ENCODE measurements at places on chromosomes 12 and 14.

DNA sequence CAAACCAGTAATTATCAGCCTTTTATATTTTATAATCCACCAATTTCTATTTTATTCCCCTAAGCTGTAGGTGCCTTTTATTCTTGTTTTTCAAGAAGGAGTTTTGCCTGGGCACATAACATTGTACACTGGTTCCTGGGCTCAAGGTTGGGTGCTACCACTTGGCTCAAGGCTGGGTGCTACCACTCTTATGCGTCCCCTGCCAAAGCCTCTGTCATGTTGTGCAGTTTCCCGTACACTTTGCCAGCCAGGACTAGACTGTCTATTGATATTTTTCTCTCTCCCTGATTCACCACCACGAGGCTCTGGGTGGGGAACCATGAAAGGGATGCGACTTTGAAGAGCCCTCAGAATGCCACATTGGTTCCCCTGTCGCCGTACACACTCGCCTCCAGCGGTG lies 52.5 kb upstream of the VASH1 start:
- DNase-seq: no peak

DNA sequence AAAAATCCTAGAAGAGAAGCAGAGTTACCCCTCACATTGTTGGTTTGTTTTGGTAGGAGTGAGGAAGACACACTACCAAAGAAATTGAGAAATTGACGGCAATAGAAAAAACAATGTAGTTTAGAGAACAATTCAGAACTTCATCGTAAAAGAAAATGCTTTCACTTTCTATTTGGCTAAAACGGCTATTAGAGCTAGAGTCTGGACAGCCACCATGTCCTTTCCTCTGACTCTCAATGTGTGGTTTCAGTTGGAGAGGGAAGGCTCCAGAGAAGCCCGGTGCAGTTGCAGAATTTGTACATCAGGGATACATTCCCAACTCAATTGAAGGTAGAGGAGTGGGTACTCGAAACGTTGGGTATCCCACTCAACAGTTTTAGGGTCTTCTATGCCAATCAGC lies 535.3 kb downstream of the GALC start:
- peak; percentile 5 for DNase-seq

- no peak for DNase-seq
Observed at GRCh38 chr14:39090548-39091111, 12.4 kb downstream of the SEC23A start.

DNA sequence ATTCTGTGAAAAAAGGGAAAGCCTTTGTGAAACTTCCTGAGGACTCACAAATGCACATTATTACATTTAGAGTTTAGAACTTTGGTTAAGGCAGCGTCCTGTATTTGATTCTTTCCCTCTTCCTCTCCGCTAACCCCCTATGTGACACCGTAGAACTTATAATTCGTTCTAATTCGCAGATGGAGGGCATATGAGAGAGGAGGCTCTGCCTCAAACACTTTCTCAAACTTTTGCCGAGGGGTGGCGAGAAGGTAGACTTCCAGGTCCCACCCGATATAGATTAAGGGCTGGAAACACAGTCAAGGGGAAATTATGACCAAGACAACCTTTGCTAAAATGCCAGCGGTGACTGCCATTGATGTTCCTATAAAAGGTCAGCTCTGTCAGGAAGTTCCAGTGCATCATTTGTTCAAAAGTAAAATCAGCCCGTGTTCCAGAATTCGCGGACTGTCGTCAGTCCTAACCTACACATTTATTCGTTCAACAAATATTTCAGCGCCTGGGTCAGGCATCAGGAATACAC lies 904 bp upstream of the PAPOLA start:
- DNase-seq: no peak

- no peak for DNase-seq
Observed at GRCh38 chr14:62409626-62410300, 635.5 kb downstream of the KCNH5 start.

DNA sequence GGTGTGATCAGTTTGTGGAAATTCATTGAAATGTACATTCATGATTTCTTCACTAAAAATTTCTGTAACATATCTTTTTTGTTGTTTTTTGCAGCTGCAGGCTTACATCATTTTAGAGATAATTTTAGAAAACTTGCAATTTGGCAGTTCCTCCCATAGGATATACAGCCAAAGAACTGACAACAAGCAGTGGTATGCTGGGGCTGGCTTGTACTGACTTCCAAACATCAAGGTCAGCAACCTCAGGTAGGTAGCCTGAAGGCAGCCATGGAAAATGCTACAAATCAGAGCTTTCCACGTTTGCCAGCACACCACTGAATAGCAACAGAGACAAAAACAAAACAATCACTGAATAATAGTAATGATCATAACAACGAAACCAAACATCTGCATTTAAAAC lies 21.2 kb downstream of the TRIM9 start:
- DNase-seq: no peak

DNA sequence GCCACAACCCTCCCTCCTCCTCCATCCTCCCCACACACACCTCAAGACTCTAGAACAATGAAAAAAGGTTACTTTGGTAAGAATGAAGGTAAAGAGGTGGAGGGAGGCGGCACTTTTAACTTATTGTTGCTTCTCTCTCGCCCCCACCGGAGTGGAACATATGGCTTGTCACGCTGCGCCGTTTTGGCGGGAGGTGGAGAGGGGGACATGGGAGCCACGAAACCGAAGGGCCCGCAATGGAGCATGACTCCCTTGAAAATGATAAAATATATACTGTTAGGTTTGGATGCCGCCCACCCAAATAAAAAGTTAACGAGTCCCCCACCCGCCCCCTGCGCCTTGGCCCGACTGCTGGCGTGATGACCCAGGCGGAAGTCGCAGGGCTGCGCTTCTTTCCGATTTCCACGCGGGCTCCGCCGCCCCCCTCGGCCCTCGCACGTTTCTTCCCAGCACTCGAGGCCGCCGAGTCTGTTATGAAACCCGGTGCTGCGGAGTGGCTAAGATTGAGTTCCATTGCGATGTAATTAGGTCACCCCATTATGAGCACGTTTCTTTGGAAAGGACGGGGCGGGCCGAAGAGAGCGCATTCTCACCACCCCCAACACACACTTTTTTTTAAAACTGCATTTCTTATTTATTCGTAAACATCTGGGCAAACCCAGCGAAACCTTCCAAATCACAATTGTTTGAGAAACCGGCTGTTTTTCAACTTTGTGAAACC lies 1.4 kb upstream of the ZFP36L1 start:
- peak; percentile 89 for DNase-seq

- no peak for DNase-seq
Observed at GRCh38 chr14:66487164-66487563, 993 bp downstream of the CCDC196 start.

DNA sequence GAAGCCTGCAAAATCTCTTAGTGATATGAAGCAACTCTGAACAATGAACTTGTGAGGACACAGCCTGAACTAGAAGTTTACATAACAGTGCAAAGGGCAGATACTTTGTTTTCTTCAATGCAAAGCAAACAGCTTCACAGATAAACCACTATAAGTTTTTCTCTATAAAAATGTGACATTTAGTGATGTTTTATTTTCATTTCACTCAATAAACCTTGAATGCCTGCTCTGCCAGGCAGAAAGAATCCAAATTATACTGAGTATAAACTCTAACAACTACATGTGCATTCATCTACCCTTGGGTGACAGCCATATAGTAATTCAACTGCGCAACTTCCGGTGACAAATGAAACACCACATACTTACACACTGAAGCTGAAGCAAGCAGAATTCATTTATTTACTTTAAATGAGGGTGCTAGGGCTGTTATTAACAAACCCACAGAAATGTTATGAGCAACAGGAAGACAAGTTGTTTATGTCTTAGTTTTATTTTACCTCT lies 10.3 kb downstream of the DCP1B start:
- DNase-seq: no peak

- no peak for DNase-seq
Observed at GRCh38 chr12:95694136-95694535, 96.4 kb downstream of the NTN4 start.

- no peak for DNase-seq
Observed at GRCh38 chr14:86321151-86321550, 791.2 kb downstream of the FLRT2 start.

DNA sequence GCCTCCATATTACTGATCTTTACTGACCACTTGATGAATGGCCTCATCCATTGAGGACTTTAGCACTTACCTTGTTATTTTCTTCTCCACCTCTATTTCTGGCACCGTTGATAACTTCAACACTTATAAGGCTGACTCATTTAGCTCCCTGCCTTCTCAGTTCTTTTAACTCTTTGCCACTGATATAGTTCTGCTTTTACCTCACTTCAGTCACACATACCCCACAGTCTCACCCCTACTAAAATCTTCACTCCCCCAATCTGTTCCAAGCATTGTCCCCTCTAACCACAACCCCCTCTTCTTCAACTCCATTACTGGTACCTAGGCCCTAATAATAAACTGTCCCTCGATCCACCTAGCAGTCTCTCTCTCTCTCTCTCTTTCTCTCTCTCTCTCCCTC lies 141.0 kb downstream of the PAH start:
- DNase-seq: no peak

GRCh38 chr12:42235426-42235825 lies 2.6 kb downstream of the YAF2 start:
- DNase-seq: peak; percentile 16

DNA sequence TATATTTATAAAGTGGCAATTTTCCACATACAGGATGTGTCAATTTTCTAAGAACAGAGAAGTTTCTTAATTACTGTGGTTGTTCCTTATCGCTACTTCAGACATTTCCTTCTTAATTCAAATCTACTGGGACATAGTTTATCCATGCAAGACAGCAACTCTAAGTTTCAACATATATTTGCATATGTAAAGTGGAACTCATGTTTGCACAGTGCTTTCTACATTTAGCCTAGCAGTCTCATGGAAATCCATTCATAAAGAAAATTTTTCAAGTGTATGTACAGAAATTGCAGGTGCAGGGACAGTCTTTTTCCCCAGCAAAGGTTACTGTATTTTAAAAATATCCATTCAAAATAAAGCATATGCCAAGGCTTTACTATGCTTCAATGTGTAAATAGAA lies 956.7 kb upstream of the SEL1L start:
- no peak for DNase-seq

DNA sequence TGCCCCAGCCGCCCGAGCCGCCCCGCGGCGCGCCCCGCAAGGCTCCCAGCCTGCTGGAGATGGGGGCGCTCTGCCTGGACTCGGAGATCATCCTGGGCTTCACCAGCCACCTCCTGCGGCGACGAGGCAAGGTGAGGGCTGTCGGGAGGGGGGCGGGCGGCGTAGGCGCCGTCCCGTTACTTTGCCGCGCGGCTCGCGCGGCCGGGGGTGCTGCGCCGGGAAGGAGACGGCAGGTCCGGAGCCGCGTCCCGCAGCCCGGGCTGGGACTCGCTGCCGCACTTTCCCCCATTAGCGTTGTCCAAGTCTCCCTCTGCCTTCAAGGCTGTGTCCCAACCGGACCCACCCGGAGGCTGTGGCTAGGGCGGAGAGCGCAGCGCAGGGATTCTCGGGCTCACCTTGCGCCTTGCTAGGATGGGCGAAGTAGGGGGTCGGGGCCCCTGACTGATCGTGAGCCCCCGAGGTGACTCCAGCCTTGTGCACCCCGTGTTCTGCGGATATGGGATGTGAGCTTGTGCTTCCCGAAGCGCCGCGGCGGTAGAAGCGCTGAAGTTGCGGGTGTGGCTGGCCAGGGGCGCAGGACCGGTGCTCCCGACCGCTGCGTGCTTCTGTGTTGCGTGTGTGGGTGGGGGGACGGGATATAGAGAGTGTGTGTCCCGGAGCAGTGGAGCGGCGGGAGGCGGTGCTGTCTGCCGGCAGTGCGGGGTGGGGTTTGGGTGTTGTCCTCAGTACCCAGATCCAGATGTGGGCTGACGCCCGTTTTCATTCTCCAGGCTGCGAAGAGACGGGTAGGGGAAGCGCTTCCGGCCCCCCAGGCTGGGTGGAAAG lies 1.7 kb upstream of the KIF26A start:
- no peak for DNase-seq

- DNase-seq: no peak
Observed at GRCh38 chr12:100608776-100609175, 35.3 kb downstream of the GAS2L3 start.

DNA sequence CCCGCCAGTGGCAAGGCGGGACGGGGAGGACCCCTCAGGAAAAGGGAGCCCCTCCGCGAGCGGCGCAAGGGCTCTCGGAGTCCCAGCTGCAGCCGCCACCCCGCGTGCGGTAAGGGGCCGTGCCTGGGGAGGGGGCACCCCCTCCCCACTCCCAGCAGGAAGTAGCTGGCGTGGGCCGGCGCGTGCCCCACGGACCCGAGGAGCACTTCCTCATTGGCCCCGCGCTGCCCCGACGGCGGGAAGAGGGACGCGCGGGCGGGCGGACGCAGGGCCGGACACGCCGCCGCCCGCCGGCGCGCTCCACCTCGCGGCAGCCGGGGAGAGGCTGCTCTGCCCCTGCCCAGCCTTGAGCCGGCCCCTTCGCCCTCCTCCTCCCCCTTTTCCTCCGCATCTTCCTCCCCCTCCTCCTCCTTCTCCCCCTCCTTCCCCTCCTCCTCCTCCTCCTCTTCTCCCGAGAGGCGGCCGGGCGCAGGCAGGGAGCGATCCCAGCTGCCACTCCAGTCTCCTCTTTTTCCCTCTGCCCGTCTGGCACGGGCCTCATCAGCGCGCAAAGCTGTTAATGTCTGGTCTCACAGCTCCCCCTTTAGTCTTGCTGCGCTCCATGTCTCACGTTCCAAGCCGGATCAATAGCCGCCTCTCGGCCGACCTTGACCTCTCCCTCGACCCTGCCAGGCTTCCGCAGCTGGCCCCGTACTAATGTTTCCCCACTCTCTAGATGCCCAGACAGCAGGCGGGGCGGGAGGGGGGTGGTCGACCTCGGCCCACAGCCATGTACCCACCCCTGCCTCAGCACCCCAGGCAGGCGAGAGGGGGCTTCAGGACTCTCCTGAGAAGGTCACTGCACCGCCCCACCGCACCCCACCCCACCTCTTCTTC lies 2.6 kb upstream of the BCL11B start:
- DNase-seq: peak; percentile 45

DNA sequence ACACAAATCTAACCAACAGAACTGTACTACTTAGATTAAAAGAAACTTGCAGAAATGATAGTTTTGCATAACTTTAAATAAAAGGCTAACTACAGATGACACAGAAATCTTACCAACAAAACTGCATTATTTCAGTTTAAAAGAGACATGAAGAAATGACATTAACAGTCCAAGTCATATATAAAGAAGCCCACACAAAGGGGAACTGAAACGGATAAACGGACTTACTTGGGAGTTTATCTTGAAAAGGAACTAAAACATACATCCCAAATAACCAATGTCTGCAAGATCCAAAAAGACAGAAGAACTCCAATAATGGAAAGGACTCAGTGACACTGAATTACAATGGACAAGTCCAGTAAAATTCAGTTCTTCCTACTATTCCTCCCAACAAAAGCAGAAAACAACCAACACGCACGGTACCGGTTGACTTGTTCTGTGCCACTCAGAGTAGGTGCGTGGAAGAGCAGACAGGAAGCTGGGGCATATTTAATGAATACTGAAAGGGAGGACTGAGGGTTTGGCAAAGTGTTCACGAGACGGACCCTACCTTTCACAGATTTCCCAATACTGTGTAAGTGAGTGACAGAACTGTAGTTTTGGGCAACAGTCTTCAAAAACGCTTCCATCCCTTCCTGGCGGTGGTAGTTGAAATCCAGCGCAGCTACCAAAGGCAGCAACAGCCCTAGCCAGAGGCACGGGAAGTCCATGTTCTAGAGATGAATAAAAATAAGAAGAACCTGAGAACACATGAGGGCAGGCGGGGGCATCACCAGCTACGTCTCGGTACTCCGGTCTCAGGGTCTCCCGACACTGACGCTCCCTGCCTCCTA lies 627 bp downstream of the CPM start:
- peak; percentile 6 for DNase-seq

GRCh38 chr12:48078901-48079300 lies 27.0 kb downstream of the SENP1 start:
- no peak for DNase-seq
